ENCODE measurements at places on chromosomes 2 and 18.
A peak's percentile ranks its signal among the peaks of the same experiment; 100 is the strongest.

DNA sequence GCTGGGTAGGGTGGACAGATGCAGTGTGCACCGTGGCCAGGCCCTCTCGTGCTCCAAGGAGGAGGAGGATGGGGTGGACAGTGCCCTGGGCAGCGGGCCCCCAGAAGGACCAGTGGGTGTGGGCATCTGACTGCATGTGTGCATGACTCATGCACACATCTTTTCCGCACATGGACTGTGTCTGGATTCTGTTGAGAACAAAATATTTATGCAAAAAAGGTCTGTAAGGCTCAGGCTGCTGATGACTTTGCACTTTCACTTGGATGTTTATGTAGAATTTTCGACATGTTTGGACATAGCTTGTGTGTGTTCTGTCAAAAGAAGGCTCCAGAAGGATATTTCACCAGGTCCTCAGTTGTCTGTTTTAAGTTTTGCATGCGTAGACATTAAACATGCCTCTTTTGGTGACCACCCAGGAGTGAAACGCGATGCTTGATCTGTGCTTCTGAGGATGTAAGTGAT lies 45.6 kb downstream of the MTCL1 start:
- no peak for DNase-seq

GRCh38 chr2:88896971-88897370 lies 205.5 kb downstream of the RPIA start:
- no peak for DNase-seq

GRCh38 chr18:56327191-56327885 lies 311.1 kb downstream of the TXNL1 start:
- DNase-seq = no peak

DNA sequence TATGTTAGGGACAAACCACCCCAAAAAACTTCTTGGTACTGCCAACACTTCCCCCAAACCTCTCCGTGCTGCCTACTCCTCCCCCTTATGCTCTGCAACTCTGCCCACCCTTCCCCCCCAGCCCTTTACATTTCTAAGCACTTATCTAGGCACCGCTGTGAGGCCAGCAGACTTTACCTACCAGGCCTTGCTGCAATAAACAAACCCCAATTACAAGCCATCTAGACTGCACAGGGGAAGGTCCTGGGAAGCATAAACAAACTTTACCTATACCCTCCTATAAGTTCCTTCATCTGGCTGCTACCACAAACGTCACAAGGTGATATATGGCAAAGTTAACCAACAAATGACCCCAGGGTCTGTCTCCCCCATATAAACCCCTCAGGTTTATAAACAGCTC lies 259.4 kb upstream of the GULP1 start:
- DNase-seq = no peak

DNA sequence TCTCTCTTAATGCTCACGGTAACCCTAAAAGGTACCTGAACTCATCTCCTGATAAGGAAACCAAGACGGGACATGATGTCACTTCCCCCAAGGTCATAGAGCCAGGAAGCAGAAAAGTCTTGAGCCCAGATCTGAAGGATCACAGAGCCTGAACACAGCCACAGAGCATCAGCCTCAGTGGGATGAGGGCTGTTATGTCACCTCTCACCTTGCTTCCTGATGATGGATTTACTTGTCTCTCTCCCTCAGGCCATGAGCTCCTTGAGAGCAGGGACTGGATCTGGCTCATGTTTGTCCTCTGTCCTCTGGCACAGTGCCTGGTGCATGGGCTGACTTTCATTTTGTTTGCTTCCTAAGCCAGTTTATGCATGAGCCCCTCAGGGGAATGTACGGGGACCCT lies 54.2 kb downstream of the SERTAD2 start:
- DNase-seq = no peak

- no peak for DNase-seq
These were observed 127.8 kb upstream of the NETO1 start for GRCh38 chr18:72995558-72995957.

- no peak for DNase-seq
These were observed 122.9 kb upstream of the SALL3 start for GRCh38 chr18:78856569-78857313.

DNA sequence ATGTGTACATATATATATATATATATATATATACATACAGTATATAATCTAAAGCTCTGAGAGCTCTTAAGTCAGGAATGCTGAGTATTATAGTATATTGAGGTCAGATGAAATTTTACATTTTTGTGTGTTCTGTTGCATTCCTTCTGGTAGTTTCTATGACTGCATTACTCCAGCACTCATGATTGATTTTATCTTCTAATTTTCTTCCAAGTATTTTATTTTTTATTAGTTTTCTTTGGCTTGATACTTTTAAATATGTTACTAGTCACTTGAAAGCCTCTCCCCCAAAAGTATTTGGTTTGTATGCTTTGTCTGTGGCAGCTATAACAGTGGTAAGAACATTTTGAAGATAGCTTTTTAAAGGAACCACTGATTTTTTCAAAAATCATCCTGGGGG lies 25.0 kb downstream of the METTL21A start:
- no peak for DNase-seq

GRCh38 chr2:34419856-34420255 lies 820.8 kb upstream of the FAM98A start:
- no peak for DNase-seq

DNA sequence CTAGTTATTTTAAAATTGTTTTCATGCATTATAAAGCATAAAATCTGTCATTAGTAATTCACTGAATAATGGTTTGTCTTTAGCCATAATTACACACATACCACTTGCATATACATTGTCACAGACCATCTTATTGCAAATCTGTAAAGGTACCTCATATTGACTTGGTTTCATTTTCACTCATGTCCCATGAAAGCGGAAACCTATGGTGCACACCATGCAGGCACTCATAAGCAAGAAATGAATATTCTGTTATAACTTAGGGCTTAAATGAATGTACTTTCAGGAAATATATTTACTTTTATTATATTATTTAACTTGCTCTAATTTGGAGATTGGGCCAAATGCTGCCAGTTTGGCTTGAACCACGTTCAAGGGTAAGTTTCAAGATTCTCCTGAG lies 29.2 kb upstream of the STK17B start:
- no peak for DNase-seq

DNA sequence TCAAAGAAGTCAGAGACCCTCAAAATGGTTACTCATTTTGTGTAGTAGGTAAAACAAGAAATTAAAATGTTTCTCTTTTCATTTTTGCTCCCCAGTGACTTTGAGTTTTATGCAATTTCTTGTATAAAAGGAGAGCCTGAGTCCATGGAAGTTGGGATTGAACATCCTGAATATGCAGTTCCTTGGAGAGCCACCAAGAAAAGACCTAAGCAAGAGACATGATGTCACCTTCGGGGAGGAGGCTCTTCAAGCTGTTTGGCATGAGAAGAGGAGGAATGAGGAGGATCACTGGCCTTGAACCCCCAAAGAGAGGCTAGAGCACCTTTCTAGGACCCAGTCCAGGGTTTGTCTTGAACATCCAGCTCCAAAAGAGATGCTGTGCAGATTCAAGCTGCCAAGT lies 83.5 kb upstream of the STPG4 start:
- DNase-seq = no peak

GRCh38 chr2:206423147-206423546 lies 20.2 kb upstream of the ADAM23 start:
- DNase-seq = no peak

DNA sequence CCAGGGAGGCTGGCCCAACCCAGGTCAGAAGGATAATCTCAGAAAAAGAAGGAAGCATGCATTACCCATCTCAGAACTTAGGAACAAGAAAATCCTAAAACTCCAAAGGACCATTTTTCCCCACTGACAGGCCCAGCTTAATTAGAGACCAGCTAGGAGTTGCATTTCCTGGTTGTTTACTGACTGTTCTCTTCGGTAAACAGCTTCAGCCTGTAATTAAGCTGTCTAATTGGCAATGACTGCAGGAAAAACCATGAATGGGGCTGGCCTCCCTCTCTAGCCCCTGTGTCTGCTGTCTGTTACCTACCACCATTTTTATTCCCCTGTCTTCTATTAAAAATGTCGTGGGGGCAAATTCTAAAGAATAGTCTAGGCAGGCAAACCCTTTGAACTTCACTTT lies 146.5 kb downstream of the AGAP1 start:
- no peak for DNase-seq

- DNase-seq = no peak
These were observed 265.9 kb downstream of the TFCP2L1 start for GRCh38 chr2:121019071-121019470.

DNA sequence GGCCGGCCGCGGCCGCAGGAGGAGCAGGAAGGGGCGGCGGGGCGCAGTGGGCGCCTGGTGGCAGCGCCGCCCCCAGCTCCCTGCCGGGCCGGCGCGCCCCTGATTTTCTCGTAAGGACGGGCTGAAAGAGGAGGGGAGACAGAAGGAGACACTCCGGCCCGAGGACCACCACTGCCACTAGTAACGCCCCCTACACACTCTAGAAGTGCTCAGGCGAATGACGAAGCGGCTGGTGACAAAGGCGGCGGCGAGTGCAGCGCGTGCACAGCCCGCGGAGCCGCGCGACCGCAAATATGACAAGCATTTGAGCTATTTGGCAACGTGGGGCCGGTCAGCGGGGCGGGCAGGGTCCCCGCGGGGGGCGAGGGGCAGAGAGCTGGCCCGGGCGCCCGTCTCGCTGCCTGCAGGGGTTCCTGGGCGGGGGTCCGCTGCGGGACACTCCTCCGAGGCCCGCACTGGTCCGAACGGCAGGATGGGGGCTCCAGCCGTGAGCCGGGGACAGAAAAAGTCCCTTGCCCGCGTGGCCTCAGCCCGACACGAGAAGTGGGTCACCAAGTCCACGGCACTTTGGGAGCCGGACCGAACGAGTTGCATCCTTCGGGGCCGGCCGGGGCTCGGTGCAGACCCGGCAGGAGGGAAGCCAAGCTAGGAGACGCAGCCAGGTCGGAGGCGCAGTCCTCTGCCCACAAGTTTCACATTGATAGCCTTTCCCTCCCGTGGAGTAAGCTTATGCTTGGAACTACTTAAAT lies 524 bp upstream of the SERTAD2 start:
- DNase-seq = peak; percentile 56

- peak; percentile 10 for DNase-seq
These were observed 56.1 kb upstream of the SLC35G4 start for GRCh38 chr18:11553098-11553940.

DNA sequence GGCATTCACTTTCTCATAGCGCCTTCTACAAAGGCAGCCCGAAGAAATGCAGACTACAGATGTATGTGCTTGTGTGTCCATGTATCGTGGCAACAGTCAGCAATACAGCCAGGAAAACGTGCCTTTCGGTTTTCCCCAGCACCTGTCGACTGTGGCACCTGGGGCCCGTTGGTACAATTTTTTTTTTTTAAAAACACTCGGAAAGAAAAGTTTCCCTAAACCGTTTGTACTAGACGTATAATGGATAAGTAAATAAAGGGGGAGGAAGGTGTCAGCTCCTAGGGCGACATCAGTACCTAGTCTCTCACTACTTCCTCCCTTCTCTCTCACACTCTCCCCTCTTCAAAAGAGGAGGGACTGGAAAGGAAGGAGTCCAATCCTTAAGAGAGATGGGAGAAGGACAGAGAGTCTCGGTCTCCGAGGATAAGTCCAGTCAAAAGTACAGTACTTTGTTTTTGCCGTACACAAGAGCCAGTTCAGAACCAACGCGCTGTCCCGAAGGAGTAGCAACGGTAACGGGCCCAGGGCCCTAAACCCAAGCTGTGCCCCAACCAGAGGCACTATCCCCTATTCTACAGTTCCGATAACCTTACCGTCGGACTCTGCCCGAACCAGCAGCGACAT lies 759 bp downstream of the PPP4R3B start:
- peak; percentile 29 for DNase-seq

DNA sequence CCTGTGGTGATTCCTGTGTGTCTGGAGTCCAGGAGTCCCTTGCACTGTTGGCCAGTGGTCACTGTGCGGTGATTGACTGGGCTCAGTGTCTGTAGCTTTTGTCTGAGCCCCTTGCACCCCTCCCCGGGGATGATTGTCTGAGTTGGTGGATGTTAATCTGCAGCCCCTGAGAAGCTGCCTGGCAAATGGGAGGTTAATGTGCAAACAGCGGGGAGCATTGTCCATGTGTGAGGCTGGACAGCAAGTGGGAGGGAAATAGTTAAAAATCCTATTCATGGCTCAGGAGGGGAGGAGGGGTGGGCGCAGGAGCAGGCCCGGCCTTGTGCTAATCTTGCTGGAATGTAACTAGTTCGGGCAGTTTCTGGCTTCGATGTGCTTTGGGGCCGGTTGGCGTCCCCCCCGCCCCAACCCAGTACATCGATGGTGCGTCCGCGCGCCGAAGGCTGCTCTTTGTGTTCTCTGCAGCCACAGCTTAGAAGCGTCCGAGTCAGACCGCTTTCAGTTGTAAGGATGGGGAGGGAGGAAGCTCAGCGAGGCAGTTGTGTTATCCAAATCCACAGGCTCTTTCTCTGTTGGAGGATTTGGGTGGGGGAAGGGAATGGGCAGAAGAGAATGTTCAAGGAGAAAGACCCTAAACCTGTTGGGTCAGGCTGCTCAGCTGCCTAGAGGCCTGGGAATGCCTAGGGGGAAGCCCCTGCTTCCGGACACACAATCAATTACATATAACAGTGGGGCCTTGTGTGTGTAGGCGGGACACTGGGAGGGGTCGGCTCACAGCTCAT lies 71.8 kb downstream of the TGOLN2 start:
- no peak for DNase-seq

GRCh38 chr2:18067588-18068384 lies 189.3 kb downstream of the KCNS3 start:
- DNase-seq = no peak

DNA sequence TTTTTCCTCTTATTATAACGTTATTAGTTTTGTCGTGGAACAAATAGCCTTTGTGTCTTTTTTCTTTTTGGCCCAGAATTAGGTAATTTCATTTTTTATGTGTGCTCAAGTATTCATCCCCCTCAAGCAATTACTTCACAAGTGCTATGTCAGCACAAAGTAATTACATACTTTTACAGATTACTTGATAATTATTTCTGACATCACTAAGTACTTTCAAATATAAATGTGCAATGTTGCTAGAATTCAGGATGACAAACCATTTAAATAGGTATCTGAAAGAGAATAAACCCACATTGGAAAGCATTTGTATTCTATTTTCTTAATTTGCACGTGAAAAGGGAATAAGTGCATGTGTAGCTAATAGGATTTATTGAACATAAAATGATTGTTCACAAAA lies 238.2 kb downstream of the CDH7 start:
- DNase-seq = no peak

GRCh38 chr2:59463426-59463825 lies 1090.0 kb downstream of the BCL11A start:
- no peak for DNase-seq

GRCh38 chr2:120257522-120257921 lies 4.9 kb downstream of the RALB start:
- no peak for DNase-seq

DNA sequence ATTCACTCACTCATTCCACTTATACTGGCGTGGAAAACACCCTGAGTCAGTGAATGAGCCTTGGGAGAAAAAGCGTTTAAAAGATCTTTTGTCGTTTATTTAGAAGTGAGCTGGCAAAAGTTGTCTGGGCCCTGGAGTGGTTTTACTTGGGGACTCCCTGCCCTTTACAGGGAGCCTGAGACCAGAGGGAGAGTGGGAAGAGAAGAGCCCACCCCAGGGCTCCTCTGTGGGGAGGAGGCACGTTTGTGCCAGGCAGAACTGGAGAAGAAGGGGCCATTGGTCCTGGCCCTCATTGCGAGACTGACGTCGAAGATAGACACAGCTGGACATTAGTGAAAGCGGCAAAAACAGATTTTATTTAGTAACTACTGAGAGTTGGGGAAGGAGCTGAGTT lies 25.7 kb downstream of the DCDC2C start:
- no peak for DNase-seq

GRCh38 chr2:78546843-78547242 lies 478.7 kb upstream of the REG3G start:
- peak; percentile 28 for DNase-seq

GRCh38 chr2:96393989-96394761 lies 58.6 kb downstream of the NCAPH start:
- no peak for DNase-seq

Data from NCI-H1436 (cell line).